T-helper 17 cell (primary cell): ENCODE measurements at places on chromosomes 4 and X.

- no peak for DNase-seq
Measured at GRCh38 chrX:14916017-14916674, 42.9 kb downstream of the MOSPD2 start.

DNA sequence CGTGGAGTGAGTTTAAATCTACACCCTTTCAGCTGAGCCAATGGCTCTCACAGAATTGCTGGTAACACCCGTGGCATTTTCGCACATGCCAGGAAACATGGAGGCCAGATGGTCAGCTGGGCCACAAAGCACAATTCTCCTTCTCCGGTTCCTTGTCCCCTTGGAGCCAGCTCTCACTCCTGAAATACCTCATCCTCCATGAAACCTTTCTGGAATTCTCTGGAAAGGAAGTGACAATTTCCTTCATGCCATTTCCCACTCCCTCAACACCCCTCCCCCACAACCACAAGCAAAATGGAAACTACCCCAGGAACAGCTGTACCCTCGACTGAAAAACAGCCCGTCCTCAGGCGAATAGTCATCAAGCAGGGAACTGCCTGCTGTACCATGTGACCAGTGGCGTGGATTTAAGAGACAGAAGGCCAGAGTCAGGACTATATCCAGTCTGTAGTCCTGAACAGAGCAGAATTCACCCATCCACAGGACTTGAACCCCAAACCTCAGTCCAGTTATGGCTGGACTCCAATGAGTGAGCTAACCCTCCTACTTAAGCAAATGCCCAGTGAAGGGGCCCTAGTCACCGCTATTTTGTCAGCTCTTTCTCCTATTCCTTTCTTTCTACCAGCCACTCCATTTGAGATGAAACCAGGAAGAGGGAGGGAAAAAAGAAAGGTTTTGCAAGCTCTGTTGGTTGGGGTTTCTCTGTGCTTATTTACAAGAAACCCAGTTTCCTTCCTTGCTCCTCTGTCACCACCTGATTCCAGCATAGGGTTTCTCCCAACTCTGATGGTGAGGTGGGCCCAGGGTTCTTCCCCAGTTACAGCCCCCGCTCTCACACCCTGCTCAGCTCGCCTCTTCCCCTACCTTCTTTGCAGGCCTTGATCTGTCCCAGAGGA is 24.5 kb downstream of the ELF4 start:
- DNase-seq, result no peak

DNA sequence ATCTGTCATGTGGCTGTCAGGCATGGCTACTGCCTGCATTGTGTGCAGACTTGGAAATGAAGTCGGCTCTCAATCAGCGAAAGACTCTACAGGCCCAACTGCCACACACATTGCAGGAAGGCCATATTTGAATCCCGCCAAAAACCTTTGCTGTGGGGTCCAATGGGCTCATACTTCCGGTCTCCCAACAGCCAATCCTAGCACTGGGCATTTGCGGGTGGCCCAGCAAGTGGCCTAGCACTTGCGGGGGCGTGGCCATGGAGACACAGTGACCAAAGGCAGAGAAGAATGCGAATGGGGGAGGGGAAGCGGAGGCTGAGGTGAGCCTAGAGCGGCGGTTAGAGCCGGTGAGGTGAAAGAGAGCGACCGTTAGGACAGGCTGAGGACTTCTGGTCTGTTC is at the start of gene OTUD6A:
OTUD6A (plus strand) TSS at position 382 of the 400 bp plus-strand sequence. CDS start 68 bp downstream, outside the sequence.
- no peak for DNase-seq

- no peak for DNase-seq
Measured at GRCh38 chr4:41325901-41326300, 69.2 kb downstream of the UCHL1 start.

DNA sequence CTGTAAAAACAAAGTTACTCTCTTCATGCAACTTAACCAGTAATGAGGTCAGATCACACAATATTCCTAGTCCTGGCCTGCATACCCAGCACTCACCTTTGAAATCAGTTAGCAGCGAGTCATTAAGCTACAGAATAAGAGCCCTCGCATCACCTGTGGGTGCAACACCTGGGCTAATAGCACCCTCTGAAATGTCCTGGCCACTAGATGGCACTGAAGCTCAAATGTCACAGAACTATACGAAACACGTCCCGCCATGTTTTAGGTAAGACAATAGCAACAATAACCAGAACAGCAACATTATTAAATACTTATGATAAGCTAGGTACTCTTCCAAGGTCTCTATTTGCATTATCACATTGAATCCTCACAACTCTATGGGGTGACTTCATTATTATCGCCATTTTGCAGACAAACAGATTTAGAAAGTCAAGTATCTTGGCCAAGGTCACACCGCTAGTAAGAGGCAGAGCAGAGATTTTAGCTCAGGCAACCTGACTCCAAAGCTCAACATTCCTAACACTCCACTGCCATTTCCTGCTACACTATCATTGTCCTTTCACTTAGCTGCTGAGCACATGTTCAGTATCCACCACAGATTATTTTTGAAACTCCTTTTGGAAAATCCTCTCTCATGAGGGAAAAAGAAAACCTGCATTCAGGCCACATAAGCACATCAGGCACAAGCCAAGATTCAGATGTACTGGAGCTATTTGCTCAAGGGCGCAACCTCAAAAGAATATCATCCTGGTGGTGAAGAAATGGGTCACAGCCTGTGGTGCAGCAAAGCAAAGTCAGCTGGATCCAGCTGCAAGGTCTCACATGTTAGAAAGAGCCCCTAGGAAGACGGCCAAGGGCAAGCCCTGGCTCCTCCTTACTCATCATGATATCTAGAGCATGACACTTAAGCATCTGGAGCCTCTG is 59.5 kb upstream of the KDR start:
- DNase-seq, result no peak

GRCh38 chr4:159697322-159698283 is 594.7 kb downstream of the RAPGEF2 start:
- no peak for DNase-seq

DNA sequence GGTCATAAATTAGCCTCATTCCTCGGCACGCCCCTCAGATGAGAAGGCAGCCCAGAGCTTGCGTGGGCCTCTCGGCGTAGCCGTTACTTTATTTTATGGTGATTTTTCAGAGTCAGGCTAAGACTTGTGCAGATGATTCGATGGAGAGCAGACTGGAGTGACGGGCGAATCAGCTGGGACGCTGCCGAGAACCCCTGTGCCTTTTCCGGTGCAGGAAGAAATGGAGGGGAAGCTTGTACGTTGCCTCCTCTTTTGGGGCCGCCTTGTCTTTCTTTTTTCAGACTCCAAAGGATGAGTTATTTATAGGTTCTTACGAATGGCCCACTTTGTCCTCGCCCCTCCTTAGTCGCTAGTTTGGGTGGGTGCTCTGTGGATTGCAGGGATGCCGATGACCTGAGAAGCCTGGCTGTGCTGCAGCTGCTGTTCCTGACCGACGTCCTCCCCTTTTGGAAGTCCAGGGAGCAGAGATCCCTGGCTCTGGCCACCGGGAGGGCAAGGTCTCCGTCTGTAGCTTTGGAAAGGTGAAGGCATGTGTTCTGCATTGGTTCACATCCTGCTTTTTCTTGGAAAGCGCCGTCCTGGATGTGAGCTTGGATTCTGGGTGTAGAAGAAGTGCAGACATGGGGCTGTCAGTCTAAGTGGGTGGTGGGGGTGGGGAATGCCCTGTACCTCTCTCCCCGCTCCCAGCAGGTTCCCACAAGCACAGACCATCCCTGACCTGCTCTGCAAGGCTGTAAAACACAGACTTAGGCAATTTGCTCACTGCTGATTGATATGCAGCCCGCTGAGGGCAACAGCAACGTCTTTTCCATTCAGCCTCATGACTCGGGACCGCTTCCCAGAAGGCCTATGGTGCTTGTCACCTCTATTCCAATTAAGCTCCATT is 9.3 kb downstream of the SORCS2 start:
- no peak for DNase-seq

GRCh38 chr4:132767901-132768300 is 381.2 kb upstream of the PCDH10 start:
- no peak for DNase-seq

GRCh38 chrX:129108936-129109335 is 414.4 kb downstream of the SMARCA1 start:
- DNase-seq, result no peak

DNA sequence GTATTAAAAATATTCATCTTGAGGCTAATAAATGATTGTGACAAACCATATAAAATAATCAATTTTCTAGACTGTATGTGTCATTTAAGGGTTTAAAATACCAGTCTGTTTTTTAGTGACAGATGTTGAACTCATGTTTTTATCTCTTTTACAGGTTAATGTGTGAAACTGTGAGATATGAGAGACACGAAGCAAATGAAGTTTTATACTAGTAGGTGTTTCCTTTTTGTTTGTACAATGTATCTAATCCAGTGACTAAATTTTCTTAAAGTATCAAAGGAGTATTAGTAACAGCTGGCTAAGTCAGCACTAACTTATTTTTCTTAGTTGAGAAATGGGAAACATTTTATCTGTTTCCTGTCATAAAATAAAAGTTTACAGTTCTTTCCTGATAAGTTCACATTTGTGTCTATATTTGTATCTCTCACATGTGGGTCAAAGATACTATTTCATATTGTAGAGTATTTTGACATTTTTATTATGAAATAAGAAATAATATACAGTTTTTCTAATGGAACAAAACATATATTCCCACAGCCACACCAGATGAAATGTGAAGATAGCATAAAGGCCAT is 90.3 kb downstream of the RAPGEF2 start:
- DNase-seq, result no peak

GRCh38 chr4:178712486-178712885 is 1270.2 kb upstream of the AGA start:
- no peak for DNase-seq

- no peak for DNase-seq
Measured at GRCh38 chr4:13642170-13642950, 14.8 kb upstream of the BOD1L1 start.

- no peak for DNase-seq
Measured at GRCh38 chr4:53712408-53713020, 121.2 kb upstream of the LNX1 start.

GRCh38 chrX:78514852-78515251 is 144.3 kb downstream of the RTL3 start:
- DNase-seq, result no peak

DNA sequence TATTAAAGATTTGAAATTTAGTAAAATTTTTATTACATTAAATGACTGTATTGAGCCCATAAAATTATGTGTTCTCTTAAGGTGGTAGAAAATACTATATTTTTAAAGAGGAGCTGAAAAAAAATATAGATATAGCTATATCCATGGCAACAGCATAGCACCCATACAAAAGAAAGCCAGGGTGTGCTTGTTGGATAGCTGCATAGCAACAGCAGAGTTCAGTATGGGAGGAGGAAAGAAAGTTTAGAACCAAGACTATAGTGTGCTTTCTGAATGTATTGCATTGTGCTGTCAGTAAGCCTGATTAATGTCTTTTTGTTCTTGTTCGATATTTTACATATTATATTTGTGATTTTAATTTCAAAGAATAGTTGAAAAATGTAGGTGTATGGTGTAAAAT is 78.4 kb downstream of the GRID2 start:
- DNase-seq, result no peak

- no peak for DNase-seq
Measured at GRCh38 chrX:102712981-102713625, 855 bp downstream of the GPRASP2 start.

DNA sequence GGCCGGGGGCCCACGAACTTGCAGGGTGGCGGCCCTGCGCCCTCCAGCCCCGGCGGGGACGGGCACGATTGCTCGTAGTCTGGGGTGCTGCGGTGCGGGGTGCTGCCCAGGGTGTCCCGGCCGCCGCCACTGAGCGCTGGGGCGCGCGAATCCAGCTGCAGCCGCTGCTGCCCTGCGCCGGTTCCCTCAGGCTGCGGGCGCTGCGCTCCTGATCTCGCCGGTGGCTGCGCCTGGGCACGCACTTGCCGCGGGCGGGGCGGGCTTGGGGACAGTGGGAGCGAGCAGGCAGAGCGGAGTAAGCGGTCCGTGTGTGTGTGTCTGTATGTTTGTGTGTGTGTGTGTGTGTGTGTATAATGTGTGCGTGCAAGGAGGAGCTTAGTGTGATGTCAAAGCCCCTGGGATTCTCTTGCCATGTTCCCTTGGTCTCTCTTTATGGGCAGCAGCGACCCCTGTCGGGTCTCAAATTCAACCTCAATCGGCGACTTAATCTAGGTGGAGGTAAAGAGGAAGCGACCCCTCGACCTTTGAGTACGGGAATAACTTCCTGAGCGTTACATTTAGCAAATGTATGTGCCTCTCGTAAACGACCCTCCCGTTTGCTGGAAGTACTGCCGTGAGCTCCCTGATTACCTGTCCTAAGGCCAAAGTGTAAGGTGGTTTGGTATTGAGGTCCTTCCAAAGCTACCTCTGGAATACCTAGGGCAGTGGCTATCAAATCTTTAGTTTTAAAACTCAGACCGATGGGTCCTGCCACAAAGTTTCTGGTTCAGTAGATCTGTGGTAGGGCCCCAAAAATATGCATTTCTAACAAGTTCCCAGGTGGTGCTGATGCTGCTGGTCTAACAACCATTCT is at the start of gene RNF150:
RNF150 (minus strand) TSS at position 324 of the 853 bp plus-strand sequence.
- no peak for DNase-seq

DNA sequence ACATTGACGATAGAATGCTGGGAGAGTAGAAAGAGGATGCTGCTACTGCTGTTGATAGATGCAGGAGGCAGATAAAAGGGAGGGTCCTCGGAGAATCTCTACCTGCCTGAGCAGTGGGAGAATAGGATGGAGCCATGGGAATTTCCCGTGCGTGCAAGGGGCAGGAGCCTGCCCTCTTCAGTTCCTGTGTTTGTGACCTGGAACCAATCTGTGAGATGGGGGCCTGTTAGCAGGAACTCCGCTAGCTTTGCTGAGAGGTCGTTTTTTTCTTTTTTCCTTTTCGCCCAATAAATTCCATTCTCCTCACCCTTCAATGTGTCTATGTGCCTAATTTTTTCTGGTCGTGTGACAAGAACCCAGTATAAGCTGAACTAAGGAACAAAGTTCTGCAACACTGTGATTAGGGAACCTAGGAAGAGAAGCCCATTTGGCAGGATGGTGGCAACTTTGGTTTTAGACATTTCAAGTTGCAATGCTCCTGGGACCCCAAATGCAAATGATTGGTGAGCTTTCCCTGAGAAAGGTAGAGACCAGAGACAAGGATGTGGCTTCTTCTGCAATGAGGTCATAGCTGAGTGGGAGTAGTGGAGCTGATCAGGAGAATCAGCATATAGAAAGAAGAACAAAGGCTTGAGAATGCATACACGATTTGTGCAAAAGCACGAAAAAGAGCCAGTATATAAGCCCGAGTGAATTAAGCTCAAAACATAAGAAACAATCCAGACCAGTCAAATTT is 23.9 kb downstream of the SLC39A8 start:
- no peak for DNase-seq

DNA sequence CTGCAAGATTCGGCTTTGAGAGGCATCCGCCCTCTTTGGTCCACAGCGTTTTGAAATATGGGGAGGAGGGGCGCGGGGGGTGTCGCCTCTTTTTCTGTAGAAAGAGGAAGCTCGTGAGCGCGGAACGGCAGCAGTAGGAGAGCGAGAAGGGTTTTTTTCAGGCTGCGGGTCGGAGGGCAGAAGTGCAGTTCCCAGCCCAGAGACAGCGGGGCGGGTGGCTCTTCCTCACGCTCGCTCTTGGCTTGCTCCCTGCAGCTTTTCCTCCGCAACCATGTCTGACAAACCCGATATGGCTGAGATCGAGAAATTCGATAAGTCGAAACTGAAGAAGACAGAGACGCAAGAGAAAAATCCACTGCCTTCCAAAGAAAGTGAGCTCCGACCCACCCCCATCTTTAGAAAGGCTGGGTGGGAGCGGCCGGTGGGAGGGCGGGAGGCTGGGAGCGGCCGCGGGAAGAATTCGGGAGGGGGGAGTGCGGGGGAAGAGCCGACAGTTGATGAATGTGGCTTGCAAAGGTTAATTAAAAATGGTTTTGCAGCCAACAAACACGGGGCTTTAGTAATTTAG is 1.2 kb downstream of the TMSB4X start:
- no peak for DNase-seq
